HFF-Myc (cell line): ENCODE measurements at places on chromosomes 4 and X.

GRCh38 chrX:53288189-53288588 is 6.8 kb upstream of the IQSEC2 start:
- no peak for DNase-seq

GRCh38 chr4:26815199-26815598 is 45.4 kb upstream of the STIM2 start:
- DNase-seq = no peak

- no peak for DNase-seq
Measured at GRCh38 chr4:180950377-180950776, 1292.8 kb upstream of the TENM3 start.

- no peak for DNase-seq
Measured at GRCh38 chr4:139851639-139852038, 186.0 kb downstream of the MGST2 start.

- DNase-seq = peak; percentile 54
Measured at GRCh38 chr4:108991551-108992328, 228.9 kb upstream of the ETNPPL start.

GRCh38 chr4:81506731-81507130 is 35.0 kb upstream of the RASGEF1B start:
- no peak for DNase-seq

- DNase-seq = no peak
Measured at GRCh38 chrX:21843179-21843578, 3.8 kb downstream of the MBTPS2 start.

DNA sequence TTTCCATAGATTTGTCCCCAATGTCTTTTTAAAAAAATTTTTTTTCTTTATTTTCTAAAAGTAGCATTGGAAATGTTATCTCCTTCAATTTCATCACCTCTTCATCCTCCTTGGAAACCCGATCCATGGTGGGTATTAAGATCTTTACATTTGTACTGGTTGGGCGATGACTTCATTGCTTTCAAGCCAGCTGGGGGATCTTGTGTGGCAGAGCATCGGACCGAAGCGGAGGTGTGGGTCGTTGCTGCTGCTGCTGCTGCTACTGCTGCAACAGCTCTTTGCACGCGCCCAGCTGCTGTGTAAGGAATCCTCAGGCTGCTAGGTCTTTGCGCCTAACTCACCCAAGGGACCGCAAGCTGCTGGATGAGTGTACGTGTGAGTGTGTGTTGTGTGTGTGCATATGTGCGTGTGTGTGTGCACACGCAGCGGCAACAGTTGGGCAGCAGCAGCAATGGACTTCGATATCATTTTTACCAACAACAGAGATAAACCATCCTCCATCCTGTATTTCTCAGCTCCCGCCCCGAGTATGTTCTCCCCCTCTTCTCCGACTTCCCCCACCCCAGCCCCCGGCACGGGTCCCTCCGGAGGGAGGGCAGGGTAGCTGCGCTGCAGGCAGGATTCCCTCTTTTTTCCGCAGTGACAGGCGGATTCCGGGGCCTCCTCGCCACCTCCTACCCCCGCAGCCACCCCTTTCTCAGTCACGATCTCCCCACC is 768 bp upstream of the CDKL5 start:
- DNase-seq = no peak

GRCh38 chr4:53786632-53787031 is 195.3 kb upstream of the LNX1 start:
- DNase-seq = peak; percentile 36

GRCh38 chrX:40152741-40153344 is 55.1 kb upstream of the BCOR start:
- DNase-seq = no peak

DNA sequence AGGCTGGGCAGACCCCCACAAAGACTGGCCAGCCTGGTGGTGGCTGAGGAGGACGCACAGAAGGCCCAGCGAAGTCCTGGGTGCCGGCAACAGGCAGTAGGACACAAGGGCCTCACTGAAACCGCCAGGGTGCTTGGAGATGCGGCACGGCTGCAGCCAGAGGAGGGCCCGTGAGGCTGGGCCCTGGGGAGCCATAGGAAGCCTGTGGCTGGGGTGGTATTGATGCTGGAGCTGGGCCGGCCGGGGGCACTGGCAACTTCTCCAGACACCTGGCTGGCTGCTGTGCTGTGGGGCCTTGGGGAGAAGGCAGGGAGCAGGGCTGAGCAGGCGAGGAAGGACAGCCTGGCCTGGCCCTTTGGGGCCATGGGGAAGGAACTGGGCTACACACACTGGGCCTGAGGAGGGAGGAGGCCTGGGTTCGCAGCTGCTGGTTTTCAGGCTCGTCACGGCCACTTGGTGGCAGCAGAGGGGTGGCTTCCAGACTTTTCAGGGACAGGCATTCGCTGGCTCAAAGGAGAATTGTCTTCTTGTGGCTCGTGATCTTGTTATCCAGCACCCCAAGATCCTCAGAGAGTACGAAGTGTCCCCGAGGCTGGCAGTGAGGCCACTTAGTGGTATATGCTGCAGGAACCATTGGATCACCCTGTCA is 37.2 kb downstream of the ATP2B3 start:
- no peak for DNase-seq

- peak; percentile 29 for DNase-seq
Measured at GRCh38 chr4:41887821-41888686, 47.2 kb upstream of the TMEM33 start.

GRCh38 chrX:14351611-14352303 is 177.6 kb upstream of the GLRA2 start:
- DNase-seq = no peak

- DNase-seq = no peak
Measured at GRCh38 chrX:68375803-68376202, 57.5 kb downstream of the OPHN1 start.

GRCh38 chrX:154295664-154296310 is at the start of gene TKTL1:
Gene TKTL1, plus strand, starts transcription at chrX:154295795. Its CDS starts 65 bp downstream, at chrX:154295860.
- no peak for DNase-seq

DNA sequence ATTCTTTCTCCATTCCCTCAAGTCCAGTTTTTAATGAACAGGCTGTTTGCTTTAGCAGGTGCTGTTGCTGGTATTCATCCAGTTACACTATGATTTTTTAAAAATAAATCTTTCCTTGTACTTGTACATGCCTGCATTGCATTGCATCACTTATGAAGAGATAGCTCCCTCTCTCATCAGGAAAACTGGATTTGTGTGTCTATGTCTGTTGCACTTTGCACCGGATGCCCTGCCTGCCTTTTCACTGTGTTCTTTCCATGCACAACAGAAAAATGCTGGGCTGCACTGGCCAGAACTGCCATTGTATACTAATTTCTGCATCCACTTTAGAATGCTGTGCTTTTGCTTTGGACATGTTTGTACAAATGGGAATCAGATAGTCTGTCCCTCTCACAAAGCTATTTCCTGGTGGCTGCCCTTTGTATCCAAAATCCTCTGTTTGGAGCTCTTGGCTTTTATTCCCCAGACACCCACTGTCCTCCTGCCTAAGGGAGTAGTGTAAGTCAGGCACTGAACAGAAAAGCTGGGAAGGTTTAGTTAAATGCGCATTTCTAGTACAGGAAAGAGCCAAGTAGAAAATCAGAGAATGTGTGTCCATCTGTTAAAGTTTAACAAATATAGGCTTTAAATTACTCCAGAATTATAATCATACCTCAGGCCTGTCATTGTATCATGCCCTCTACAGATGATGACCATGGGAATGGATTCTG is 119.1 kb downstream of the MBNL3 start:
- no peak for DNase-seq

GRCh38 chrX:114650351-114650750 is 66.5 kb downstream of the HTR2C start:
- DNase-seq = no peak

GRCh38 chr4:140448162-140448561 is 20.7 kb upstream of the CLGN start:
- DNase-seq = no peak

GRCh38 chrX:37873220-37873619 is 25.8 kb upstream of the DYNLT3 start:
- DNase-seq = no peak

GRCh38 chr4:118345813-118346212 is 7.0 kb downstream of the PRSS12 start:
- DNase-seq = no peak

- DNase-seq = no peak
Measured at GRCh38 chrX:66632473-66632872, 6.4 kb downstream of the EDA2R start.

DNA sequence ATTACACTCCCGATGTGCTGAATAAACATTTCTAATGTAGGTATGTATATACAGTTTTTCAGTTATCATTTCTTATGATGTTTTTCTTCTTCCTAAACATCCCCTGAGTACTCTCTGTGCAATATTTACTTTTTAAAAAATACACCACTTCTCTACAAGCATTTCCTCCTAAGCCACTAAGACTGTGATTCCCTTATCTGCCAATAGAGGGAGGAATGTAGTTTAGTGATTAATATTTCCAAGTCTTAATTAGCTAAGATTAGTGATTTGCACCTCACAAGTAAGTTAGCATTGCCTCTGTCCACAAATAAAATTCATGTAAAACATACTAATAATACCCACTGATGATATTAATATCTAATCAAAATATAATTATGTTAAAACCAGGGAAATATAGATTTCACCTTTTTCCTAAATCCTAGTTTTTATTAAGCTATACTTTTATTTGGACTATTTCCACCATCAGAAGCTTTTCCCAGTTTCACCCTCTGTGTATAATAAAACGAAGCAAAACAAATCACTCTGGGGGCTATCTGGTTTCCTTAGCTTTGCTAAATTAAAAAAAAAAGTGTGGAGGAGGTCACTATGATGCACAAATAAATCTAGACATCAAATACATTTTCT is 909.1 kb downstream of the FAT4 start:
- no peak for DNase-seq

- no peak for DNase-seq
Measured at GRCh38 chr4:26298198-26298947, 22.4 kb upstream of the RBPJ start.

GRCh38 chrX:39011454-39012221 is 210.4 kb downstream of the MID1IP1 start:
- no peak for DNase-seq

DNA sequence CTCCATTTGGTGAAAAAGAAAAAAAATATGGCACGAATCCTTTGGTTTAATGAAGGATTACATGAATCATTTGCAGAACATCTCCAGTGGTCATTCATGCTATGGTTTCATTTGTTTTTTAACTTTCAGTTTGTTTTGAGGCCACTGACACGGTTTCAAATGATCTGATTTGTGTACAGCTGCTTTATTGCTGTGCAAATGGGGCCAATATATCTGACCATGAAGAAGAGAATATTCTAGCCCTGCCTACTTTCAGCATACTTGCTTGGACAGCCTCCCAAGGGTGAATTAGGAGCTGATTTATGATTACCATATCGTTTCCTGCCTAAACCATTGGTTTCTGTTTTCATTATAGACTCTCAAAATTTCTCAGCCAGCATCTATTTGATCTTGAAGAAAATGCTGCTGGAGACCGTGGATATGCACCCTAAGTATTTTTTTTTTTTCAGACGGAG is 30.7 kb downstream of the SPARCL1 start:
- no peak for DNase-seq

DNA sequence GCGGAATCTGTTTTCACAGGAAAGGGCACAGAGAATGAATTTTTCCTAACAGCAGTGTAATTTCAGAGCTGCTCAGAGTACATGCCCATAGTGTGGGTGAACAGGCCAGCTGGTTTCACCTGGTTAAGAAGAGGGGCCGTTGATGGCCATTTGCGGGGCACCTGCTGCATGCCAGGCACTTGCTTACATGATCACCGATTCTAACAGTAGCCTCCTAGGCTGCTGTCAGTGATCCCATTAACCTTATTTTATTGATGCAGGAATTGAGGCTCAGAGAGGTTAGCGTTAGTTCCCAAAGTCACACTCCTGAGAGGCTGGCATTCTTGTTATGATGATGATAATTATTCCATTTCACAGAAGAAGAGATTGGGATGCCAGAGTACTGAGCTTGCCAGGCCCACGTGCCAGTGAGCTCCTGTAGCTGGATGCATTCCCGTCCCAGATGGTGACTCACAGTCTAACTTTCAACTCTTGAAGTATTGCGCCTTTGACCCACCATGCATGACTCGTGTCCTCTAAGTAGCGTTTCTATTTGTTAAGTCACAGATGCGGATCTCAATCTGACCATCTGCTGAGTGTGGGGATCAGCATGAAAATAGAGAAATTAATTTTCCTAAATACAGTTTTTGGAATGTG is 76.5 kb downstream of the PSAPL1 start:
- DNase-seq = peak; percentile 61

DNA sequence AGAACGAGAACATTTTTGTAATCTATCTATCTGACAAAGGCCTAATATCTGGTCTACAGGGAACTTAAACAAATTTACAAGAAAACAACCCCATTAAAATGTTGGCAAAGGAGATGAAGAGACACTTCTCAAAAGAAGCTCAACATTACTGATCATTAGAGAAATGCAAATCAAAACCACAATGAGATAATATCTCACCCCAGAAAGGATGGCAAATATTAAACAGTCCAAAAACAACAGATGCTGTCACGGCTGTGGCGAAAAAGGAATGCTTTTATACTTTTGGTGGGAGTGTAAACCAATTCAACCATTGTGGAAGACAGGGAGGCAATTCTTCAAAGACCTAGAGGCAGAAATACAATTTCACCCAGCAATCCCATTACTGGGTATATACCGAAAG is 2284.8 kb downstream of the ARAP2 start:
- peak; percentile 25 for DNase-seq

GRCh38 chr4:143743591-143743990 is 43.1 kb upstream of the FREM3 start:
- no peak for DNase-seq

GRCh38 chrX:261167-261918 is 19.8 kb upstream of the PLCXD1 start:
- no peak for DNase-seq

DNA sequence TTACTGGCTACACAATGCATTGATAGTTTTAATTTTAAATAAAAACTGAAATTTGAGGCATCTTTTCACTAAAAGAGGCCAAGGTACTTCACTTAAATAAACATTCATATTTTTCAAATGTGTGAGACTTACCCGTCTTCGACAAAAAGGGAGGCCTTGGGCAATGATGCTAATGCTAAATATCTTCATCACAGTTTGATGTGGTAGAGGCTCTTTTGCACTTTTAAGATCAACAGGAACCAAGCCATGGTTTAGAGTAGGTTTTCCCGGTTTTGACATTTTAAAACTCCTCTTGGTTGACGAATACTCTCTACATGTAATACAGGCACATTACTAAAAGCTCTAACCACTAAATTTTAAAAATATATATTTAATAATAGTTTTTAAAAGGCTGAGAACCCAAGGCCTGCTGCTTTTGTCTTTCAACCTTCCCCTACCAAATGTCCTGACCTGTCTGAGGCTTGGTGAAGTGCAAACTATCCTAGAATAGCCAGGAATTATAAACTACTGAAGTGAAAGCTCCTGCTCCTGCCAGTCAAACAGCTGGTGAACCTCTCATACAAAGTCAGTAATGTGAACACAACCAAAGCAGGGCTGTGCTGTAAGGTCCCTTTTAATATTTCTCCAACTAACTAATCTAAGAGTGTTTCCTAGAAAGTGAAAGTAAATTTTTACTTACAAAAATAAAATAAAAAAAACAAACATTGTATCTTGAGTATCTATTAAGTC is 153.7 kb downstream of the FBXW7 start:
- no peak for DNase-seq

DNA sequence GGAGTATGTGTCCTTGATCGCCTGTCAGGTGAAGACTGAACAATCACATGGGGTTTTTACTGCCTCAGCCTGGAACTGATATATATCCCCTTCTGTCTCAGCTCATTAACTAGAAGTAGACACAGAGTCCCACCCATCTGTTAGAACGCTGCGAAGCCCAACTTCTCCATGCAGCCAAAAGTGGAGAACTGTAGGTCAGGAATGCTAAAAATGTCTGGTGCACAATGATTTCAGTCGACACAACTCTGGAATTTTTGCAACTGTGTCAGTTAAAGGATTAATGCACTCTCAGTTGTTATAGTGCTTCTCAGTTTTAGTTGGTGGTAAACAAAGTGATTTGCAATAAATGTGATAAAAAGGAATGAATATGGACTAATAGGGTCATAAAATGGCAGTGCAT is 287.2 kb downstream of the INPP4B start:
- no peak for DNase-seq
